Stimulated activated CD8-positive, alpha-beta memory T cell treated with anti-CD3 and anti-CD28 coated beads, Interleukin-2, amount 100 ng/mL, for 1 hour (primary cell): ENCODE measurements at places on chromosomes 3 and 15.

- no peak for DNase-seq
These were observed 115.9 kb downstream of the IQSEC1 start for GRCh38 chr3:12957339-12957738.

GRCh38 chr3:41293169-41293681 lies 93.9 kb downstream of the CTNNB1 start:
- no peak for DNase-seq

DNA sequence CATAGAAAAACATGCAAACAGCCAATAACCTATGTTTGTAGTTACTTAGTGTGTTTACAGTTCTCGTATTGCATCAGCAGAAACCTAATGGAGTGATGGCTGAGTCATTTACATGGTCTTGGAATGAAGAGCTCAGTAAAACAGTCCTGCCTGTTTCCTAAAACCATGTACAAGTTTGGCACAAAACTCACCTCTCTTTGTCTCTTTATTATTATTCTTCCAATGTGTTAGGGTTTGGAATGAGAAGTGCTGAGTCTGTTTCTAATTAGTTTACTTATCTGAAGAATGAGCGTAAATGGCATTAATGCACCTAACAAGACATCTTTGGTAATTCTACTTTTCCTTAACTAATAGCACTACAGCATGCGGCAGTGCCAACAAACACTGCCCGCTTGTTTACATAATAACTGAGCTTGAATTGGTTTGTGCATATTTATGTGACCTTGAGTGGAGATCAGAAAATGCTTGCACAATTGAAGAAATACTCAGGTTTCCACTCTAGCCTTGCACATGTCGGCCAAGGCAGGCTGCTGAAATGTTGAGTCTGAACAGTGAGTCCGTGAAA lies 385.4 kb upstream of the SEMA6D start:
- no peak for DNase-seq

DNA sequence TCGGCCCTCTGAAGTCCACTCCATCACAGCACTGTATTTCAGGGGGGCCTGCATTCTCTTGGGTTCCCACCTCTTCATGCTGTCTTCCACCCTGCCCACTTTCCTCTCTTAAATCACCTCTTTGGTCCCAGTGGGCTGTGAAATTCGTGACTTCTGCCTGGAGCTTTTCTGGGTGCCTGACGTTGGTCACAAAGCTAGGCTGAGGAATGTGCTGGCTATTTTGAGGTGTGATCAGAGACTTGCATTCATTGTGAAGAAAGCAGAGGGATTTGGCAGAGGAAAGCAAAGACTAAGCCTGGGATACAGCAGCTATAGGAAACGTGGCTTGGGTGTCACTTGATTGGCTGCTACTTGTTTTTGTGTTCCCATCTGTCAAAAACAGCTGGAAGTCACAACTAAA lies 202.5 kb downstream of the SATB1 start:
- no peak for DNase-seq

DNA sequence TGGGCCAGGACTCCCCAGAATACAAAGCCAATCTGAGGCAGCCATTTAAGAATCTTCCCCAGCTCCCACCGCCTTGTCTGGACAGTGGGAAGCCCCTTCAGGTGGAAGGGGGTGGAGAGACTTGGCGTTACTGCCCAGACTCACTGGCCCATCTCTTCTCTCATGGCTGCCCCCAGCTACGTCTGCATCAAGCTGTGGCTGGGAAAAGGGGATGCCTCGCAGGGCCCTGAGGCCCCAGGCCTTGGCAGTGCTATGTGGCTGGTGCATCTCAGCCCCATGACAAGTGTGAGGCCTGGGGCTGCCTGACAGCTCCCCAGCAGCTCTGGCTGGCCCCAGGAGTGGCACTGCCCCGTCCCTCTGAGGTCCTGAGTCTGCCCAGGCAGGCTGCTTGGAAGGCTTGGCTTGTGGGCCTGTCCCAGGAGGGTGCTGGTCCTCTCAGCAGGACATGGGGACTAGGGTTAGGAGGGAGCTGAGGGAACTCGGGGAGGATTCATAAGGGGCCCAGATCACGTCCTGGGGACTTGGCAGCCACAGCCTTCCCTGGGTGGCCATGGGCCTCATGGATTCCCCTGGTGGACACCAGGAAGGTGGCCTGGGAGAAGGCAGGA lies 20.2 kb upstream of the SLC41A3 start:
- DNase-seq: no peak
